Endodermal cell (in vitro differentiated cells): ENCODE measurements at places on chromosomes 2 and 18. TPM values are rescaled to one million over a fixed set of nuclear protein-coding genes. Genes with fewer than 3 reads are reported as not detected.

DNA sequence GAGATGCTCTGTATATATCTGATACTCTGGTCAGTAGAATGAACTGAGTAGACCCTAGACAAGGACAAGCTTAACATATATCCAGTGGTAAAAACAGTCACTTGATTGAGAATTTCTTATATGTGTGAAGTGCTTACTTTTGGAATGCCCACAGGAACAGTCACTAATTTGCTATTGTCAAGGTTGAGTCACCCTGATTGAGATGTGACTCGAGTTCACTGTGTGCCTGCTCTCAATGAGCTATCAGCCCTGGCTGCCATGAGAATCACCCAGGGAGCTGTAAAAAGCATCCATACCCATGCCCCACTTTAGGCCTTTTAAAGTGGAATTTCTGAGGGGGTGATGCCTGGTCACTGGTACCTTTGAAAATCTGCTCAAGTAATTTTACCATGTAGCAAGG, 283.7 kb downstream of the SUCLG1 start:
- no peak for DNase-seq

GRCh38 chr2:46821600-46821999, 94.0 kb downstream of the MCFD2 start:
- DNase-seq: no peak

- DNase-seq: no peak
Measured at GRCh38 chr2:124343827-124344498, 318.9 kb downstream of the CNTNAP5 start.

DNA sequence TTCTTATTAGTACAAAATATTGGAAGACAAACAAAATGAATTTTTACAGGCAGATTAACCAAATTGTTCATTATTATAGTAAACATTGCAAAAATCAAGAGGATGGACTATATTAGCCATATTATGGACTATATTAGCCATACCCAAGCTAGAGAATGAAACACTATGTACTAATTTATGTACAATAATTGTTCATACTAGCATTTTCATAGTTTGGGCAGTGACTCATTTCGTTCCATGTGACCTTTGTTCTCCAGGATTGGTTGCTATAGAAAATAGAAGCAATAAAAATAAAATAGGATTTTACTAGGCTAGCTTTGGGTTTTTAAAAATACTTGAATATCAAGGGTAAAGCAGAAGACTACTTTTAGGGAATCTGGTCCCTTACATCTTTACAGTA, 176.8 kb downstream of the ZEB2 start:
- DNase-seq: no peak

- DNase-seq: peak; percentile 16
Measured at GRCh38 chr2:239455436-239456203, 54.8 kb upstream of the HDAC4 start.

Gene FAM117B
- 31.1 and 34.0 TPM in 2 replicates for total RNA-seq

DNA sequence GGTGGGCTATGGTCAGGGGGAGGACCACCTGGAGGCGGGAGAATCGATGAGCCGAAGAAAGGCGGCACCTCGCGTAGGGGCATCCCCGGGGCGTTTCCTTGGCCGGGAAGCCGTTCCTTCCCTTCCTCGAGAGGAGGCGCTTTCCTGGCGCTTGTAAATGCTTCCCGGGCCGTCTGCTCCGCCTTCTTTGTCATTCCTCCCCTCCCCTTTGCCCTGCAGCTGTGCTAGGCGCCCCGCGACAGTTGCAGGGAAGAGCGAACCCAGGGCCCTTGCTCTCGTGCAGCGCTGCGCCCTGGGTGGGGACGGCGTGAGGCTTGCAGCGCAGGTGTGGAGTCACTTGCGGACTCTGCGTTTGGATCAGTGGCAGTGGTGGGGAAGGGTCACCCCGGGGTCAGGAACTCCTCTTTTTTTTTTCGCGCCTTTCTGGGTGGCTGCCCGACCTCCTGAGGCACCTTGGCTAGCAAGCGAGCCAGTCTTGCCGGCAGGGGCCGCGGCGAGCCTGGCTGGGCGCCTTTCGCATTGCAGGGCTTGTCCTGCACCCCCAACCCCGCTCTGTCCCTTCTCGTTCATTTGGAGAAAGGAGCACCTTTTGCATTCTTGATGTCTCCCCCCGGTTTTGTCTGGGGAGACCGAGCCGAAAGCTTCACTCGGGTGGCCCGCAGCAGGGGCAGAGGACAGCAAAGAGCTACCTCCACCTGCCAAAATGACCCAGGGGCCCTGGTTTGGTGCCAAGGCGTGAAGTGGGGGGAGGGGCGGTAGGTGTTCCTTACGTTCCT, 858 bp downstream of the KCNS3 start:
- DNase-seq: peak; percentile 94

GRCh38 chr2:223109341-223109740, 57.4 kb downstream of the KCNE4 start:
- no peak for DNase-seq

DNA sequence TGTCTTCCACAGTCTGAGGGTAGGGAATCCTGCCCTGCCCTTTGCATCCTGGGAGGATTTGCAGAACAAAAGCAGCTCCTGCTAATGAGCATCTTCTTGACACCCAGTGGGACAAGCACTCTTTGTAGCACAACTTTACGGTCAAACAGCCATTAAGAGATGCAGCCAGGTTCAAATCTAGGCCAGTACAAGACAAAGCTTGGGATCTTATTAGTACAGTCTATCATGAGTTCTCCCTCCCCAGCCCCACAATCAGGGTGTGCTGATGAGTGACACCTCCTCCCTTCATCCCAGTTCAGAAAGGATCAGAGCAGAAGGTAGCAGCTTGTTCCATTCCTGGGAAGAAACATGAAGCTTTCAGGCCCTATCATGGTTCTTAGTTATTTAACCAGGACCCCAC, 41.9 kb downstream of the MARCO start:
- no peak for DNase-seq

DNA sequence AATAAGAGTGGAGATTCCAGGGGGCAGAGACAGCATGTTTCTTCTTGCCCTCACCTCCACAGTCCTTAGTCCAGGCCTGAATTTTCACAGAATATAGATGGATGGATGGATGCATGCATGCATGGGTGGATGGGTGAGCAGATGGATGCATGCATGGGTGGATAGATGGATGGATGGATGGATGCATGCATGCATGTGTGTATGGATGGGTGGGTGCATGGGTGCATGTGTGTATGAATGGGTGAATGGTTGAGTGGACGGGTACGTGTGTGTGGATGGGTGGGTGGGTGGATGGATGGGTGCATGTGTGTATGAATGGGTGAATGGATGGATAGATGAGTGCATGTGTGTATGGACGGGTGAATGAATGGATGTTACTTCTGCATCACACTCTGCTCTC, 153.3 kb downstream of the CELF4 start:
- no peak for DNase-seq

- DNase-seq: no peak
Measured at GRCh38 chr2:177816766-177817165, 255.8 kb downstream of the PDE11A start.

Gene PER2
- total RNA-seq: 9.7 to 34.7 TPM (median 11.0 TPM) in 3 replicates

DNA sequence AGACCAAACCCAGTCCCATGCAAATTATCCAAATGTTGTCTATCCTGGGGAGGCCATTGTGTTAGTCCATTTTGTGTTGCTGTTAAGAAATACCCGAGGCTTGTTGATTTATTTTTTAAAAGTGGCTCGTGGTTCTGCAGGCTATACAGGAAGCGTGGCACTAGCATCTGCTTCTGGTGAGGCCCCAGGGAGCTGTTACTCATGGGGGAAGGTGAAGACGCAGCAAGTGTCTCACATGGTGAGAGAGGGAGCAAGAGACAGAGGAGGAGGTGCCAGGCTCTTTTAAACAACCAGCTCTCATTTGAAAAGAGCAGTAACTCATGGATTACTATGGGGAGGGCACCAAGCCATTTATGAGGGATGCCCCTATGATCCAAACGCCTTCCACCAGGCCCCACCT, 80.3 kb upstream of the ARL4C start:
- no peak for DNase-seq

DNA sequence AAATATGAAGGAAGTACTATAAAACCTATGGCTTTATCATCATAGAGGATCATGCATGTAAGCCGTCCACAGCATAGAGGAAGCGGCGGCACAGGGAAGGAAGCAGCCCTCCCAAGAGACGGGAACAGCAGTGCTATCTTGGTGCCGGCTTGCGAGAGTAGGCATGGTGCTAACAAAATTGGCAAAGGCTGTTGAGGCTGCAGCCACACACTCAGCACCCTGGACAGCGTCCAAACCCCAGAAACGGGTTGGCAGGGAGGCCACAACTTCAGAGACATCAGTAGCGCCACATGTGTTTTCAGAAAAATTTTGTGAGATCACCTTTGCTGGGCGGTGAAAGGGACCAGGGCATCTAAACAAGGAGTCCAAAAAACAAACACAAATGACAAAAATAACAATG, 37.7 kb downstream of the NETO1 start:
- DNase-seq: peak; percentile 91

DNA sequence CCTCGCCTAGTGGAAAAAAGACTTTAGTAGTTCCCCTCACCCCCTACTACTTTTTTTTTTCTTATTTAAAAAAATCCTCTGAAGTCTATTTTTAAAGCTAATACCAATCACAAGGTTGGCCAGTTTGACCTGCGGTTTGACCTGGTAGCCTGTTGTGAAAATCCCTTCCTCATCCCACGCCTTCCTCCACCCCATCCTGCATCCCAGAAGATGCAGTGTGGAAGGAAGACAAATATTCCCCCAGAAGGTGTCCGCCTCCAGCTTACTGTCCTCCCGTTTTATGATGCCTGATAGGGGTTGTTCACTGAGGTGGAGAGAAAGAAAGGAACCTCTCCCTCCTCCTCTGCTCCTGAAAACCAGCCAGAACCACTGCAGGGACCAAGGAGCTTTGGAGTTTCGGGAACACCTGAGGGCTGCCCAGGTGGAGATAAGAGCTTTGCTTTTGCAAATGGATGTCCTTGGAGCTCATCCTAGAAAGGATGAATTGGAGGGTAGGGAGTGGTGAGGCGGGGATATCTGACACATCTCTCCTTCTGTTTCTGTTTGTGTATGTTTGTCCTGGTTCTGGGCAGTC, 909 bp downstream of the ATP6V1C2 start:
- DNase-seq: peak; percentile 52

DNA sequence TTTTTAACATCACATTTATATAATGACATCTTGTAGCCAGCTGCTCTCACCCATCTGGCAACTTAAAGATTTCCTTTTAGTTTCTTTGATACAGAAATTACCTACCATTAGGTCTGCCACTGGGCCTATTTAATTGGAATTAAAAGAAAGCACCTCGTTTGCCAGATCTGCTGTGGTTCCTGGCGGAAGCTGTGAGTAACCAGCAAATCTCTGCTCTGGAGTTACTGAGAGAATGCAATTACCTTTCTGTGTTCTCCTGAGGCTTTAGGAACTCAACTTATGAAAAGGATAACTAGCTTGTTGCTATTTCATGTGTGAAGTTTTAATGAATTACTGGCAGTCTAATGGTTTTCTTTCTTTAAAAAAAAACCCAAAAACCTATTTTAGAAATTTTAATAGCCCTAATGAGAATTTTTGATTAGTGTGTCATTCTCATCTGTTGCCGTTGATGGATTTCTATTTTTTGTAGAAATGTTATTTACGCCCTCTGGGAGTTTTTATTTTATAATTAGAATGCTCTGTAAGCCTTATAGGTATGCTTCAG, 69.7 kb upstream of the LYPD6B start:
- no peak for DNase-seq

Gene WDR12
- total RNA-seq: 84.4 and 101 TPM in 2 replicates

DNA sequence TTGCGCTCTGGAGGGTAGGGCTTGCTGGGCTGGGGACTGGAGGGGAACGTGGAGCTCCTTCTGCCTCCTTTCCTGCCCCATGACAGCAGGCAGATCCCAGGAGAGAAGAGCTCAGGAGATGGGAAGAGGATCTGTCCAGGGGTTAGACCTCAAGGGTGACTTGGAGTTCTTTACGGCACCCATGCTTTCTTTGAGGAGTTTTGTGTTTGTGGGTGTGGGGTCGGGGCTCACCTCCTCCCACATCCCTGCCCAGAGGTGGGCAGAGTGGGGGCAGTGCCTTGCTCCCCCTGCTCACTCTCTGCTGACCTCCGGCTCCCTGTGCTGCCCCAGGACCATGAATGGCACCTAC, 4.3 kb downstream of the GPR35 start:
- DNase-seq: no peak

GRCh38 chr2:127110985-127111384, 4.0 kb upstream of the BIN1 start:
- DNase-seq: no peak

Gene AGPS
- 86.1 and 96.0 TPM in 2 replicates for total RNA-seq

GRCh38 chr2:37610638-37611289, 60.7 kb downstream of the CDC42EP3 start:
- DNase-seq: no peak

Gene ARHGEF33
- 0.57 and 1.1 TPM in 2 replicates for total RNA-seq

- no peak for DNase-seq
Measured at GRCh38 chr2:106096299-106097037, 97.6 kb downstream of the UXS1 start.

- DNase-seq: peak; percentile 89
Measured at GRCh38 chr2:191758518-191759507, 80.9 kb downstream of the NABP1 start.

DNA sequence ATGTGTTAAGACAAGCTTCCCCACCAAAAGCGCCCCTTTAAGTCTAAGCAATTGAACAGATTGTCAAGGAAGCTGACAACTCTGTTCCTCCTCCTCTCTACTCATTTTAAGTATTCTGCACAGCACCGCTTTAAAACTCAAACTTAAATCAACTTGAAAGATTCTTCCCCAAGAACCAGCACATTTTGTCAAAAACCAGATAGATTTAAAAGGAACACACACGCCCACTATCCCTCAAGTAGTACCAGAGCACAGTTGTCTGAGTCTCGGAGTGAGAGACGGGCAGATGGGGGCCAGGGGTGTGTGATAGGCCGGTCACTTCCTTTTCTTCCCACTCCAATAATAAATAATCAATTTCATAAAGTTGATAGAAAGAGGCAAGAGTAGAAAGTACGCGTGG, 67.7 kb upstream of the POU3F3 start:
- no peak for DNase-seq

- peak; percentile 79 for DNase-seq
Measured at GRCh38 chr2:85230679-85231467, 96.9 kb downstream of the TGOLN2 start.

Gene CCDC142
- total RNA-seq: 18.6 and 19.0 TPM in 2 replicates

- no peak for DNase-seq
Measured at GRCh38 chr2:184904991-184905390, 306.7 kb downstream of the ZNF804A start.

Gene ANKRD62
- not detected in 2 replicates for total RNA-seq

DNA sequence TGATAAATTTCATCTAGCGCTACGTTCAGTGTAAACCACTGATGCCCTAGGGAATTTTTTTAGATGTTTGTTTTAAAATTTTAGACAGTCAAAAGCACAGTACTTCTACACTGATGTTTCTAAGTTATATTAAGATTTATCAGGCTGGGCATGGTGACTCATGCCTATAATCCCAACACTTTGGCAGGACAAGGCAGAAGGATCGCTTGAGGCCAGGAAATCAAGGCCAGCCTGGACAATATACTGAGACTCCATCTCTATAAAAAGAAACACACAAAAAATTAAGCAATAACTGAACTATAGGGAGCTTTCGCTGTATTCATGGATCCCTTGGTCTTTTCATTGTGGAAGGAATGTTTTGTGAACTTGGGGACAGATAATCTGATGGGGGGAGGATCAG, 50.6 kb upstream of the MAPRE2 start:
- no peak for DNase-seq
